ENCODE measurements at places on chromosomes 7 and 10.

DNA sequence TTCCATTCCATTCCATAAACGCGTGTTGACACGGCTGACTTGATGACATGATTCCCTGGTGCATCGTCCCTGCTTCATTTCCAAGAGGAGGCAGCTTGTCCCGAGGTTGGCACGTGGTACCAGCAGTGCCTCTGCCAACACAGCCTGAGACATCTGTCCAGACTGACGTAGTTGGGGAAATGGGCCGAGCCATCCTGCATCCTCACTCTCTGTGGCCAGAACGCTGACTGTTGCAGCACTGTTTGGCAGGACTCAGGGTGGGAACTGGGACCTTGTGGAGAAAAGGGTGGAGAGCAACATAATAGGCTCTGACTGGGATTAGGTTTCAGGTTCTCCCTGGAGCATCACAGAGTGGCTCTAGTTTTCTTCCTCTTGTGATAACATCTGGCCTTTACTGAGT lies 118.6 kb upstream of the BTBD16 start:
- DNase-seq, result no peak

- DNase-seq, result no peak
These were observed 71.7 kb downstream of the ARID5B start for GRCh38 chr10:61973169-61973568.

DNA sequence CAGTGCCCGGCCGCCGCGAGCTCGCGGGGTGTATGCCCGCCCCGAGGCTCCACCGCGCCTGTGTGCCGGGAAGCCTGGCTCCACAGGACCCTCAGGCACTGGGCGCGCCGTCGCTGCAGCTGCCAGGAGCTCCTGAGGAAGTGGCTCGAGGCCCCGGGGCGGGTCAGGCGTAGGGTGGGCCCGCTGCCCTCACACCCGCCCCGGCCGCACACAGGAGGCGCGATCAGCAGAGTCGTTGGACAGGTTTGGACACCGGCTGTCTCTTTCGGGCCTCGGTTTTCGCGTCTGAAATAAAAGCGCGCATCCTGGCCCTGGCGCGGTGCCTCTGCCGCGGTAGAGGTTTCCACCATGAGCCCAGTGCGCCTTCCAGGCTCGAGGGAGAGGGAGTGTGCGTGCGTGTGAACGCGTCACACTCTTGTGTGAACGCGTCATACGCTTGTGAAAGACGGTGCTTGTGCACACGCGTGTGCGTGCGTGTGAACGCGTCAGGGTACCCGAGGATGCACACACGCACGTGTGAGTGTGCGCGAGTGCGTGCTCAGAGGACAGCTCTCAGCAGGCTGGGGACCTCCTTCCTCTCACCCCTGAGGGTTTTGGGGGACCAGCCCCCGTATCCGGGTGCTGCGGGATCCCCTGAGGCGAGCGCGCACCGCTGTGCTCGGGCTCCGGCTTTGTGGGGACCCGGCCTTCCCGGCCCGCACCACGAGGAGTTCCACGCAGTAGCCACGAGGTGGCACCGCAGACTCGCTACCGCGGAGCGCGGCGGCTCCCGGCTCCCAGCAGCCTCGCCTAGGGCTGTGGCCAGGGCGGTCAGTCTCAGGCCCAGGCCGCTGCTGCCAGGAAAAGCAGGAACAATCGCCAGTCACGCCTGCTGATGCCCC lies 83.8 kb downstream of the BMS1 start:
- peak; percentile 31 for DNase-seq

GRCh38 chr10:57955076-57955475 lies 312.6 kb downstream of the IPMK start:
- DNase-seq, result no peak

- DNase-seq, result no peak
These were observed 102.7 kb upstream of the FAM13C start for GRCh38 chr10:59465088-59465487.

GRCh38 chr10:123999956-124000615 lies 93.3 kb downstream of the CHST15 start:
- no peak for DNase-seq

Data from stimulated activated CD4-positive, alpha-beta T cell treated with anti-CD3 and anti-CD28 coated beads, Interleukin-12 subunit alpha, Interleukin-12 subunit beta, amount 100 ng/mL, for 24 hours (primary cell).